ENCODE measurements at places on chromosomes 16 and 17.

GRCh38 chr16:83835586-83836566, 28.1 kb downstream of the HSBP1 start:
- peak; percentile 38 for DNase-seq

DNA sequence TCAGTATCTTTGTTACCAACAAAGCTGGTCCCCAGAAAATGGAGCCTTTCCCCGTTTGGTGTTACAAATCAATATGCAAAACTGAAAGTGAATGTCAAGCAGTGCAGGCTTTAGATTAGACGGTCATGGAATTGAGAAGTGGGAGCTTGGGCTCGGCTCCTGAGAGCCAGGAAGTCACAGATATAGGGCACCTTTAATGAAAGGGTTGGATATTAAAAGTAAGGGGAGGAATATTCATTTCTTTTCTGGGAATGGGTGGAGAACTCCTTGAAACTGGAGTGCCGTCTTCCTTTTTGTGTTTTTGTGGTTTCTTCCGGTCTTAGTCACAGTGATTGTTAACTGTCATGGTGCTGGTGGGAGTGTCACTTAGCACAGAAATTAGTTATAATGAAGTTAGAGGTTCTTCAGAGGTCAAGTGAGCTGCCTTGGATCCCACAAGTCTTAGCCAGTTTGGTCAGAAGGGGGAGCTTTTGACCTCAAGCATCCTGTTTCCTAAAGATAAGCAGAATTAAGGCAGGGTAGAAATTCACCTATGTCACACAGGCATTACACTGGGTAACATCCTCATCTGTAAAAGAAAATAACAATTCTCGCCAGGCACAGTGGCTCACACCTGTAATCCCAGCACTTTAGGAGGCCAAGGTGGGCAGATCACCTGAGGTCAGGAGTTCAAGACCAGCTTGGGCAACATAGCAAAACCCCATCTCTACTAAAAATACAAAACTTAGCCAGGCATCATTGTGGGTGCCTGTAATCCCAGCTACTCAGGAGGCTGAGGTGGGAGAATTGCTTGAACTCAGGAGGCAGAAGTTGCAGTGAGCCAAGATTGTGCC, 9.6 kb upstream of the EIF1 start:
- DNase-seq = no peak

- no peak for DNase-seq
Measured at GRCh38 chr17:71023249-71024030, 854.1 kb downstream of the KCNJ2 start.

GRCh38 chr17:9424071-9424640, 151.5 kb downstream of the STX8 start:
- no peak for DNase-seq

DNA sequence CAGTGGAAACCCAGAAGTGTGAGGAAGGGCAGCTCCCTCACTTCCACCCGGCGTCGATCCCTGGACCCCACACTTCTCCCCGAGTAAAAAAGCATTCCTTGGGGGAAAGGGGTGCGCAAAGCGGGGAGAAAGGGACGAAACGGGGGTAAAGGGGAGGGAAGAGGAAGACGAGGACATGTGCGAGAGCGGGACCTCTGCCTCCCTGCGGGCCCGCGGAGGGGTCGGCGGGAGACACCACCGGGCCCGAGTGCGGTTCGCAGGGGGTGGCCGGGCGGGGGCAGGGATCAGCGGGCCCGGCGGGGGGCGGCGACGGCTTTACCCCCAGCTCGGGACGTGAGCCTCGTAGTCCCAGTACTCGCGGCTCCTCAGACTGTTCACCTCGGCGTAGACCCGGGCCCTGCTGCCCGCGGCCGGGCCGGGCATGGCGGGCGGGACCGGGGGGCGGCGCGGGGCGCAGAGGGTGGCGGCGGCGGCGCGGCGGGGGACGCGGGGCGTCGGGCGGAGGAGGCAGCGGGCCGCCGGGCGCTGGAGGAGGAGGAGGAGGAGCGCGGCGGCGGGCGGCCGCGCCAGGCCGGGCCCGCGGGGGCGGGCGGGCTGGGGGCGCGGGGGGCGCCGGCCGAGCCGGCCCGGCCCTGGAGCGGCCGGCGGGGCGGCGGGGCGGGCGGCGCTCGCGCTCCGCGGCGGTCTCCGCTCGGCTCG, 443 bp downstream of the CSNK2A2 start:
- DNase-seq = no peak

DNA sequence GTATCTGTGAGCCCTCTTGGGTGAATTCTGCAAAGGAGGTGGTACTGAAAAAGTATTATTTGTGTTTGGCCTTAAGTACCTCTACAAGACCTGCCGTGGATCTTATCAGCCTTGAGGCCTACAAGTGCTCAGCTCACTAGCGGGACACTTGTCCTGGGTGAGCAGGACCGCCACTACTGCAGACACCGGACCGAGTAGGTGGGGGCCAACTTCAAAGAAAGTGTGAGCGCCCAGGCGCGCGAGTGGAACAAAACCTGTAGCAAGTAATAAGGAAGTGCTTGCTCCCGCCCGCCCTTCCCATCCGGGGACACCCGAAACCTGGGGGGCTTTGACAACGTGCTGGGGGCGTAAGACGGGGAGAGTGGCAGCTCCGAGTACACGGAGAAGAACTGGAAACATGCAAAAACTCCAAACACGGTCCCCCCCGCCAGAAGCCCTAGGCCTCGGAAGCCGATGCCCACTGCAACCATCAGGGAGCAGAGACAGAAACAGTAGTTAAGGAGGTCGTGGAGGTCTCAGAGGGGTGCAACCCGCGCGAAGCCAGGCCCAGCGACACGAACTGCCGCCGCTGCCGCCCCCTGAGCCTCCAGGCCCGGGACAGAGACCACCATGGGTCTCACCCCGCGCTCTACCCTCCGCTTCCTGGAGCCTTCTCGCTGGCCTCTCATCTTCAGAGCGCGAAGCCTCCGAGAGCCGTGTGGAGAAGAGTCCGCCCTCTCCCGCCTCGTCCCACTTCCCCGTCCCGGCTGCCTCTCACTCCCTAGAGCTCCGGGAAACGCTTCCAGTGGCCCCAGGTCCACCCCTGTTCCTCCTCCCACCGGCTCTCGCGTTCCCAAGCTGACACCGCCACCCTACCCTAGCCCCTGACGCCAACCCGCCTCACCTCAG, 537 bp downstream of the CNOT1 start:
- DNase-seq = no peak
